ENCODE measurements at places on chromosomes 2 and 18.

- DNase-seq: no peak
Measured at GRCh38 chr18:51100385-51101120, 70.5 kb downstream of the SMAD4 start.

DNA sequence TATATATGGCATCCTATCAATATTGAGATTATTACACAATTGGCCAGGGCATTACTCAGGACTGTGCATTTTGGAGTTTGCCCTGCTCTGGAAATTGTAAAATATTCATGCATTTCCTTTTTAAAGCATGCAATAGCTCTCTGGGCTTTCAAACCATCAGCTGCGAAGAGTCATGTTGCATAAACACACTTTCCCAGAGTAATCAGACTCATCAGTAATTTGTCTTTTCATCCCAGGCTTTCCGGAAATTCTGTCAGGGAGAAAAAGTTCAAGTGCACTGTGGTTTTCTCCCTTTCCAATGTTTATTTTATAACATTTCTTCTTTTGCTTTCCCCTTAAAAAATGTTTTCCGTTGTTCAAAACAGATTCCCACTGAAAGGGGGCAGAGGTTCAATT lies 38.9 kb upstream of the FHL2 start:
- no peak for DNase-seq

GRCh38 chr2:6972067-6972710 lies 55.0 kb downstream of the RNF144A start:
- no peak for DNase-seq

GRCh38 chr18:12121175-12122042 lies 27.8 kb downstream of the ANKRD62 start:
- DNase-seq: no peak

- DNase-seq: no peak
Measured at GRCh38 chr2:188569431-188570165, 277.9 kb downstream of the GULP1 start.

DNA sequence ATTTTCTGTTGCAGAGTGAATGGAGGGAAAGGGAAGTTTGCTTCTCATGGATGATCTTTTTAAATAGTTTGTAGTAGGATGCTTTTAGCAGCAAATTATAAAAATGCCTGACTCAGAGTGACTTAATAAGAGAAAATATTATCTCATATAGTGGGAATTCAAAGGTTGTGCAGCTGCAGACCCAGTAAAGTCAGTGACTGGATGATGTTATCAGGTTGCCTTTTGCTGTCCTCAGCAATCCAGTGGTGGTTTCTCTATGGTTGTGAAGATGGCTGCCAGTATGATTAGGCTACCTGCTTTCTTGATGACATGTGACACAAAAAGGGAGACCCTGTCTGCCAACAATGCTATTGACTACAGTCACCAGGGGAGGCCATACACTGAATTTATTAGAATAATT lies 184.8 kb downstream of the DIS3L2 start:
- DNase-seq: no peak

GRCh38 chr2:226317970-226318369 lies 481.6 kb downstream of the IRS1 start:
- no peak for DNase-seq

GRCh38 chr2:61367177-61367576 lies 103.7 kb downstream of the USP34 start:
- no peak for DNase-seq

DNA sequence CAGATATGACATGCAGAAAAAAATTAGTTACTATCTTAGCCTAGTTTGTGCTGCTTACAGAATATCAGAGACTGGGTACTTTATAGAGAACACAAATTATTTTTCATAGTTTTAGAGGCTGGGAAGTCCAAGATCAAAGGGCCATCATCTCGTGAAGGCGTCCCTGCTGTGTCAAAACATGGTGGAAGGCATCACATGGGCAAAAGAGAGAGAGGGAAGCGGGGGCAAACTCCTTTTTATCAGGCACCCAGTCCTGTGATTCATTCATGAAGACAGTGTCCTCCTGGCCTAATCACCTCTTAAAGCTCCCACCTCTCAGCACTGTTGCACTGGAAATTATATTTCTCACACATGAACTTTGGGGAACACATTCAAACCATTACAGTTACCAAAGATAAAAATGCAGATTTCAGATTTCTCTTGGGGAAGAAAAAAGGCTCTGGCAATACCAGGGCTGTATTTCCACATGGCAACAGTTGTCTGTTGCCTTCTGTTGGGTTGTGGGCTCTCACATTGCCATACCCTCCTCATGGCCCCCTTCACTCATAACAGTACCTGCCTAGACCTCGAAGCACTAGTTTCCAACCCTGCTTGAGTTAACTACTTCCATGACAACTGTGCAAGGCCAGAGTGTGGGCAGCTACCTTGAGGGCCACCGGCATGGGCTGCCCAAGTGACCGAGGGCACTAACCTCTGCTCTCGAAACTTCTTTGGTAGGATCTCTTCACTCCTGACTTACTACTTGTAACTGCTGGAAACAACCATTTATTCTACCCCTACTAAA lies 2.7 kb upstream of the ACTR3 start:
- DNase-seq: no peak

DNA sequence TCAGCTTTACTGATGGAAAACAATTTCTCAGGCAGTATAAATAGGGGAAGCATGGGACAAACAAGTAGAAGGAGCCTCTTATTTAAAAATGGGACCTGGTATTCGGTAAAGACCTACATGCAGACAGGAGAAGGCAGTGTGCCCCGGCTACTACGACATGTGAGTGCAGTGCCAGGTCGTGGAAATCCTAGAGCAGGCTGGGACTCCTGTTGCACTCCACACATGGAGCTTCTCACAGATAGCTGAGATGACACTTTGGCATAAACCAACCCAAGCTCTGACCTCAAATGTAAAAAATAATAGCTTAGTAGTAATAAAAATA lies 885 bp upstream of the DSEL start:
- DNase-seq: peak; percentile 30

DNA sequence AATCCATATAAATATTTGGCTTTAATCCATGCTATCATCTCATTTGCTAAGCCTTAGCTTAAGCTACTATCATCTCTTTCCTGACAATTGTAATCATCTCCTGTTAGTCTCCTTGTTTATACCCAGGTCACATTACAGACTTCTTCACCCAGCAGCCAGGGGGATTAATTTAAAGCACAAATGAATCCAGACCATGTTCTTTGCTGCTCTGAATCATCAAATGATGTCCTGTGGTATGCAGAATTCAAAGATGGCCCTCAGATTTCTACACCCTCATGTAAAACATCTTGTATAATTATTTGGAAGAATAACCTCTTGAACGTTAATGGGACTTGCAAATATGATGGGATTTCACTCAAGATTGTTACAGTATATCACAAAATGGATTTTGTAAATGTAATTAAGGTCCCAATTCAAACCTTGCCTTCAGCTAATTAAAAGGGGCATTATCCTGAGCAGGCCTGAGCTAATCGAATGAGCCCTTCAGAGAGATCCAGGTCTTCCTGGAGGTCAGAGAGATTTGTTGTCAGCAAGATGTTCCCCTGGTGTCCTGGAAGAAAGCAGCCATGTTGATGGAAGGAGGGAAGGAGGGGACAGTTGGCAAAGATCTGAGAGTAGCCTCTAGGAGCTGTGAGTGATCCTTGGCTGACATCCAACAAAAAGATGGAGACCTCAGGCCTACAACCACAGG lies 241.1 kb upstream of the MMADHC start:
- no peak for DNase-seq

DNA sequence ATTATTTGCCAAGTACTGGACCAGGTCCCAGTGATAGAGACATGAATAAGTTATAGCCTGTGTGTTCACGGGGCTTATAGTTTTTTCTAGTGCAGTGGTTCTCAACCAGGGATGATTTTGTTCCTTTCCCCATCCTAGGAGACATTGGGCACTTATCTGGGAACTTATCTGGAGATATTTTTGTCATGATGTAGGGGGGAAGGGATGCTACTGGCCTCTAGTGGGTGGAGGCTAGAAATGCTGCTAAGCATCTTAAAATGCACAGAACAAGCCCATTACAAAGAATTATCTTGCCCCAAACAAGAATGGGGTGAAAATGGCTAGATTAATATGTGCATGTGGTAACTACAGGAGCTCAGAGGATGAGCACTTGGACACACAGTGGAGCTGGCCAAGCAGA lies 75.2 kb downstream of the KLHL29 start:
- no peak for DNase-seq

DNA sequence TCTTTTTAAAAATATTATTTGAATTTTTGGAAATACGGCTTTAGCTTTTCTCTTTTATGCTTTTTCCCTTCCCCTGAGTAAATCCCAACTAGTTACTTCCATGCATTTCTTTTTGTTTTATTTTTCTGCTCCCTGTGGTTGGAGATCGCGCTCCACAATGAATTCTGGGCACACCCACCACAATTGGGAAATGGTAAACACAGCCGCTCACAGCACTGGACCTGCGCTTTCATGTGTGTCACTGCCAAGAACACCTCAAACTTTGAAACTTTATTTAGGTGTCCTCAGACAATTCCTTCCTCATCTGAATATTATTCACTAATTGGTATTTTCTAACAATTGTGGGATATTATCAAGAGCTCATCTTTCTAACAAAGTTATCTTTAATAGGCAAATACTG lies 82.8 kb upstream of the TMEM18 start:
- no peak for DNase-seq

DNA sequence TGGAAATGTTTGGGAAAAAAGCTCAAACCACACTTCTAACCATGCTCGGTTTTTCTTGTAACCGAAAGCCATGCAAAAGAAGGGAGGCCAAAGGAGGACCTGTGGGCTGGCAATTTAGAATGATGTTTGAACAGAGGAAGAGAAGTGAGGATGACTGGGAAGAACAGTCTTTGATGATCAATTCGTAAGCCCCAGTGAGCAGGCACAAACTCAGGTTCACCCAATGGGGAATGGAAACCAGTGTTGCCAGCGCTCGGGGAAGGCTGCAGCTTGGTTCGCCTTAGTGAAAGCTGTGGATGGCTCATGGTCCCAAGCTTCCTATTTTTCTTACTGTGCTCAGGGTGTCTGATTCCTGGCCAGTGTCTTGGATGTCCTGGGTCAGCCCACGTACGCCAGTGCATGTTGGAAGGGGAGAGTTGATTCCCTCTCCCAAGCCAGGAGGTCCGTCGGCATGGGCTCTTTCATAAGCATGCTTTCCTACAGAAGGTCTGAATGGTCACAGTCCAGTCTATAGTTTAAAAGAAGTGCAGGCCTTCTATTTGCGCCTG lies 79.2 kb downstream of the VAPA start:
- DNase-seq: no peak

DNA sequence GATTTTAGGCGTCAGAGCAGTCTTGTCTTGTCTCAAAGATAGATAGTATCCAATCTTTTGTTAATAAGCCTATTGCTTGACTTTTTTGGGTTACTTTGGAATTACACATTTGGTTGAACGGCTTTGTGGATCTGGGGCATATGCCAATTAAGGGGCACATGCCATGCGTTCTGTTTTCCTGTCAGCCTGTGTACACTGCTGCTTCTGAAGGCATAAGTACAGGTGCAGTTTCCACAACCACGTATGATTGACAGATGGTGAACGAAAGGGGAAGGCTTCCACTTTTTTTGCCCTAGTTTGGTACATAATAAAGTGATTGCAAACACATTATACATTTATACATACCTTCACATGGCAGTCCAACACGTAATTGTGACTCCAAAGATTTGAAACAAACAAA lies 102.3 kb downstream of the RAPH1 start:
- DNase-seq: no peak

DNA sequence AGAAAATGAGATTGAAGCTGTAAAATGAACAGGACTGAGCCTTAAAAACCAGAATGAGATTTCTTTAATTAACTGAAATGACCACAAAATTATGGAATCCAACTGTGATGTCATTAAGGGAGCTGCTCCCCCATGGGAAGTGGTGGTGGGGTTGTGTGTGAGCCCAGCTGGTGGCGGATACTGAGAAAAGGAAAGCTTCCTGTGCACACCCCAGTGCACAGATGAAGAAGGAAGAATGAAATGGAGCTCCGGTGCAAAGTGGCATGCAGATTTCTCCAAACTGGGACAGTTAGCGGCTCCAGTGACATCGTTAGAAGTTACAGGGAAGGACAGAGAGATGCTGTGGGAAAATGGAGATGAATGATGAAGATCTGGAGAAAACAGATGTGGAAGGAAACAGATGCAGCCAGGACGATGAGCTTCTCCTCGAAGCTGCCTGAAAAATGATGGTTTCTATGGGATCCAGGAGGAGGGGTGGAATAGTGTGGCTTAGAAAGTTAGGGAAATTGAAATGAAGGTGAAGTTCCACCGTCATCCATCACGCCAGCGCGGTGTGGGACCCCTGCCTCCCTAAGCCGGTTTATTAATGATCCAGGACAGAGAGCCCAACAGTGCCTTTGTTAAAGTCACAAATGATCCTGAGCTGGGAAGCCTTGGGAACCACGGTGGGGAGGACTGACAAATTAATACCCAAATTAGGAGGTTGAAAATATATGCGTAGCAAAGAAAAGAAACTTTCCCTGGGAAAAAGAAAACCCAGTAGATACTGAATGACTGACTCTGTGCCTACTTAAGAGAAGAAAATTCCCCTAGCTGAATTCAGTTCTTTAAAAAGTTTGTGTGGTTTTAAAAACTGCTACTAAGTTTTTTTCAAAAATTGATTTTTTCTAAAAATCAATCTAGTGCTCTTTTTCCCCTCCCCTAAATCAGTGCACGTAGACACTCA lies 77.2 kb downstream of the TSN start:
- DNase-seq: no peak

- no peak for DNase-seq
Measured at GRCh38 chr2:42969231-42970150, 177.1 kb upstream of the HAAO start.

DNA sequence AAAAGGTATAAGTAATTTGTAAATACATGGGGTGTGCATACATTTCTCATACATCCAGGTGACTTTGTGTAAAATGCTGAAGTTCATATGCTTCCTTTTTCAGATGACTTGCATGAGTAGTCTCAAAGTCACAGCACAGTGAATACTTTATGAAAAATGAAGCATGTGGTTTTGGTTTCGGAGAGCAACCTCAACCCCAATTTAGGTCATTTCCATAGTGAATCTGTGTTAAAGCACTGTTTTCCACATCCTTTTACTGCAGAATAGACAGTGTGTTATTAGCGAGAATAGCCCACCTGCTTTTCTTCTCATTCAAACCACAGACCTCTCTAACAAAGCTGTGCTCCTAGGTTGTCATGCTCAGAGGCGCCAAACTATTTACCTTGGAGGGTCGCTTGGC lies 204.4 kb upstream of the RASGRP3 start:
- DNase-seq: no peak

DNA sequence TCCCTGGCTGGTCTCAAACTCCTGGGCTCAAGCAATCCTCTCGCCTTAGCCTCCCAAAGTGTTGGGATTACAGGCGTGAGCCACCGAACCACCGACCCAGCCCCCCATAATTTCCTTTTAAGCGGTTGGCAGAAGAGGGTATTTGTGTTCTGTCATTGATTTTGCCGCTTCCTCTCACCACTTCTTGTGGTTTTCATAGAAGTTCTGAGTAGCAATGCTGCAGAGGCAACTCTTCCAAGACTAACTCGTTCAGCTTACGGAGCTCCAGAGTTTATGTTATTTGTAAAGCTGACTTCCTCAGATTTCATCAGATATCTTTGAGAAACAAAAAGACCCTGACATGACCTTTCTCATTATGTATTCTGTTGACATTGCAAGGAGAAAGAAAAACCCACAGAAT lies 261.4 kb upstream of the KCNJ3 start:
- DNase-seq: no peak

Measured in CD4-positive, alpha-beta T cell treated with Interleukin-17A for 4 hours (primary cell).